ENCODE measurements at places on chromosomes 4 and X. TPM values are rescaled to one million over a fixed set of nuclear protein-coding genes. Genes with fewer than 3 reads are reported as not detected.

The FBXW7 gene
- 191 TPM for total RNA-seq

The RBMXL3 gene
- total RNA-seq, result not detected

The RNF212 gene
- total RNA-seq, result 0.60 TPM

The GLUD2 gene
- total RNA-seq, result 0.68 TPM

The ASIC5 gene
- not detected for total RNA-seq

The LIMCH1 gene
- 77.9 TPM for total RNA-seq

The GAGE12H gene
- total RNA-seq, result not detected

The GAGE12J gene
- total RNA-seq, result not detected

The MAGEB17 gene
- not detected for total RNA-seq

The MAGEA1 gene
- total RNA-seq, result not detected

The C4orf36 gene
- total RNA-seq, result 2.8 TPM

The PDE5A gene
- total RNA-seq, result 2.7 TPM

The CABS1 gene
- total RNA-seq, result not detected

The EFHC2 gene
- total RNA-seq, result 0.08 TPM

The UGT2B17 gene
- total RNA-seq, result not detected

The NLGN3 gene
- total RNA-seq, result 0.08 TPM

The GLRA2 gene
- total RNA-seq, result not detected

The EPHA5 gene
- 15.1 TPM for total RNA-seq

The FGF5 gene
- total RNA-seq, result 3.2 TPM

The TAF7L gene
- 0.23 TPM for total RNA-seq

The AFF1 gene
- 8.3 TPM for total RNA-seq

The PSAPL1 gene
- not detected for total RNA-seq

The NKX1-1 gene
- not detected for total RNA-seq

The STARD8 gene
- 0.94 TPM for total RNA-seq

The UXT gene
- total RNA-seq, result 111 TPM

The PWWP3B gene
- total RNA-seq, result under 0.01 TPM

The PROM1 gene
- 0.08 TPM for total RNA-seq

The SMIM31 gene
- not detected for total RNA-seq

The CTAG1B gene
- total RNA-seq, result not detected

The XAGE2 gene
- total RNA-seq, result not detected

The F8A2 gene
- total RNA-seq, result not detected

The SPARCL1 gene
- 0.70 TPM for total RNA-seq

The FAM47E gene
- total RNA-seq, result 1.9 TPM

The TCEAL7 gene
- 5.9 TPM for total RNA-seq

The HERC5 gene
- 1.1 TPM for total RNA-seq

The CDS1 gene
- not detected for total RNA-seq

The SETD7 gene
- 54.5 TPM for total RNA-seq

The CFP gene
- total RNA-seq, result 0.15 TPM

The AFM gene
- total RNA-seq, result not detected

The CNGA1 gene
- not detected for total RNA-seq

The TASL gene
- not detected for total RNA-seq

The DAPP1 gene
- total RNA-seq, result 0.59 TPM

The PDHA1 gene
- 109 TPM for total RNA-seq

The ETDB gene
- not detected for total RNA-seq

The RPA4 gene
- 0.45 TPM for total RNA-seq

The ALAS2 gene
- not detected for total RNA-seq

The NAP1L5 gene
- 7.5 TPM for total RNA-seq

The GRIA2 gene
- total RNA-seq, result 0.59 TPM

The HELT gene
- total RNA-seq, result not detected

The FAM53A gene
- 0.23 TPM for total RNA-seq

The PABPC5 gene
- total RNA-seq, result 0.82 TPM

All from smooth muscle cell of the coronary artery (primary cell).